ENCODE measurements at places on chromosomes 4 and X.

DNA sequence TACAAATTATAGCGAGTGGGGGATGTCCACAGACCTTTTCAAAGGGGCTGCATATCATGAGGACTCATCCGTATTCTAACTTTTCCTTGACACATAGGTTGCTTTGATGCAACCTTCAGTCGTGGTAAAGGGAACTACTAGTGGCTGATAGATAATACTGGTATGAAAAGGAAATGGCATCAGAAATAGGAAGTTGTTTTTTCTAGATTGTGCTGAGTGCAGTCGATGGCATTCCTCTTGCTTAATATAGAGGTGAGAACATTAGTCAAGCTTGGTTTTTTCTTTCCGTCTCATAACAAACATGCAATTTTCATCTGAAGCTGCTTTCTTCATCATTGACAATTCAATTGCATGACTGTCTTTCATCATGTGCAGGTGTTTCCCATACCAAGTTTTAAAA lies 16.6 kb downstream of the ENPEP start:
- DNase-seq, result no peak

- DNase-seq, result no peak
These were observed 387.1 kb downstream of the PPP3CA start for GRCh38 chr4:100960232-100960631.

DNA sequence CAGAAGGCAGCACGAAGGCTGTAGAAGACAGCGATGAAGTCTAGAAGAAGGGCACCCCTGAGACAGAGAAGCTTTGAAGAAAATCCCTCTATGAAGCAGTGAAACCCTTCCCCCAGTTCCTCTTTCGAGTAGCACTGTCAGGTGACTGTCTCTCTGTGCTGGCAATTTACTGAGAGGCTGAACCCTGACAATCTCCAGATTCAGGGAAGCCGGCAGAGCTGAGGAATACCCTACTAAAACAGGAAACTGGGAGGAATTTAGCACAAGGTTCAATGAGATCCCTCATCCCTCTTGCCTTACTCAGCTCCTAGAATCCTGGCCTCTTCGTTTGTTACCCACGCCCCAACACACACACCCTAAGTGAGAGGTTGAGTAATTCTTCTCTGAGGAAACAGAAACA lies 239.7 kb upstream of the NOCT start:
- DNase-seq, result no peak

DNA sequence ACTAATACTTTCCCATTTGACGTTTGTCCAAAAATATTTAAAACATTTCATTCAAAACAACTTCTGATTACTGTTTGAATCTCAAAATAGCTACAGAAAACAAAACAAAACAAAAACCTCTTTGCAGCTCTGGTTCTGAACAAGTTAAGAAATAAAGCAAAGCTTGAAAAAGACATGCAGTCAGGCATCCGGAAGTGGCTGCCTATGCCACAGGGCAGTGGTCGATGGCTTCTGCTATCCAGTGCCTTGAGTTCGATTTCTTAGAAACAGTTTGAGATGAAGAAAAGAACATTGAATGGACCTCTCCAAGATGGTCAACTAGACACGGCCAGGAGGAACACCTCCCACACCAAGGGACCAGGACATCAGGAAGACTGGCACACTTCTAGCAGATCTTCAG lies 125.3 kb downstream of the SCFD2 start:
- no peak for DNase-seq

GRCh38 chr4:26050212-26050643 lies 136.2 kb downstream of the SMIM20 start:
- no peak for DNase-seq

DNA sequence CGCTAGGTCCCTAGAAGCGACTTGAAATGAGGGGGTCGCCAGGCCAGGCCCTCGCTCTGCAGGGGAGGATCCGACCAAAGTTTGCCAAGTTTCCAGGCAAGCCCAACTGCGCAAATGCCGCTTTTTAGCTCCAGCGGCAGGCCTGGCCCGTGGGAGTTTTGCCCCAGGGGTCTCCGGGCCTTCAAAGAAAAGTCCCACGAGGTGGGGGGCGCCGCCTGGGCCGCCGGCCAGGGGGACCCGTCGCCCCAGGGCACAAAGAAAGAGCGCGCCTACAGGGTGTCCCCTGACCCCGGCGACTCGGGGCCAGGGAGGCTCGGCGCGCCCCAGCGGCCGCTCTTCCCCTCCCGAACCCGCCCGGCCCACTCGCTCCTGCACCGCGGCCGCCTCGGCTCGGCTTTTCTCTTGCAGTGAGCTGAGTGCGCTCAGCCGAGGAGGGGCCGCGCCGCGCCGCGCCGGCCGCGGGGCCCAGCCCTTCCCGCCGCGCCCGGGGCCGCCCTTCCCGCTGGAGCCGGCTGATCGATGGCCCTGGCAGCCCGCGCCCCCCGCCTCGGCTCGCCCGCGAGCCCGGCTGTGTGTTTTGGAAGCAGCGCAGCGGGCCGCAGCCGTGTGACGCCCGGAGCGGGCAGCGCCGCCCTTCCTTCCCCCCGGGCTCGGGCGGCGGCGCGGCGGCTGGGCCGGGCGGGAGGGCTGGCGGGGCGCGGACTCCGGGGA lies 754 bp upstream of the KLF3 start:
- DNase-seq, result peak; percentile 37

- DNase-seq, result no peak
These were observed 120.5 kb downstream of the MAGEC2 start for GRCh38 chrX:142084611-142085010.

GRCh38 chr4:25165916-25166315 lies 5.7 kb upstream of the SEPSECS start:
- no peak for DNase-seq

DNA sequence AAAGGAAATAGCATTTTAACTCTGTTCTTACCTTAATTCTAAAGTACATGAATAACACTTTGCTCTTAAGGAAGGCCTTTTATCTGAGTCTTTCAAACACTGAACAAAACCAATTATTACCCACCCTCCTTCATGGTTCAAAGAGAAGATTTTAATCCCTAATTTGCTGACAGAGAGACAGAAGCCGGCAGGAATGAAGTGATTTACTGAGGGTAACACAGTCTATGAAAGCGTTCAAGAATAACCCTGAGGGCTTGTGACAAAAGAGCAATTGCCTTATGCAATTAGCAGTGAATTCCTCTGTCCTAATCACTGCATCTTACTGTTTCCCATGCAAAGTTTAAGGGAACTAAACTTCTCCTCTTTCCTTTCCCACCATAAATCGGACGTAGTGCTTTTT lies 144.1 kb downstream of the PACRGL start:
- no peak for DNase-seq

DNA sequence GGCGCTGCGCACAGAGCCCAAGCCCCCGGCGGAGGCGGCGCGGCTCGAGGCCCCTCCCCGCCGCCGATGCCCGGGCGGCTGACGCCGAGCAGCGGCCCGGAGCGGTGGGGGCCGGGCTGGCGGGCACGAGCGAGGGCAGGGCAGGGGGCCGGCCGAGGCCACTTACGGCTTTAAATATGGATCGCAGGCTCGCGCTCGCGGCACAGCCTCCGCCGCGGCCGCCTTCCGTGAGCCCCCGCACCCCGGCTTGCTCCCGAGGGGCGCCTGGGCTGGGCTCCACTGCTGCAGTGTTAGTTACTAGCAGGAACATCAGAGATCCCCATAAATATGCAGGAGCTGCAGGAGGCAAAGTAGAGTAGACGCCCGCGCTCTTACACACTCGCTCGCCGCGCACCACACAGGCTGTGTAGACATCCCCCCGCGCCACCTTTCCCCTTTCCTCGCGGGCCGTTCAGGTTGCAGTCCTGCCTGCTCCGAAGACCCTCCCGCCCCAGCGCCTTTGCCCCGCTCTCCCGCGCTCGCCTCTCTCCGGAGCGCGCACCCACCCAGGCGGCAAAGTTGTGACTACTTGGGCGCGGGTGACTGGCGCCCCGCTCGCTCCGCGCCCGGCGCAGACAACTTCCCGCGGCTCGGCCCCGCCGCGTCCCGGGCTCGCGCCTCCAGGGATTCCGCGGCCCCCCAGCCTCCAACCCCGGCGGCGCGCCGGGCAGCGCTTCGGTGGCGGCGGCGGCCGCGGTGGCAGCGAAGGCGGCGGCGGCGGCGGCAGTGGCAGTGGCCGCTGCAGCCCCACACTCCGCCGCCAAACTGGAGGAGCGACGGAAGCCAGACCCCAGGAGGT lies 152.0 kb upstream of the SLC4A4 start:
- no peak for DNase-seq

DNA sequence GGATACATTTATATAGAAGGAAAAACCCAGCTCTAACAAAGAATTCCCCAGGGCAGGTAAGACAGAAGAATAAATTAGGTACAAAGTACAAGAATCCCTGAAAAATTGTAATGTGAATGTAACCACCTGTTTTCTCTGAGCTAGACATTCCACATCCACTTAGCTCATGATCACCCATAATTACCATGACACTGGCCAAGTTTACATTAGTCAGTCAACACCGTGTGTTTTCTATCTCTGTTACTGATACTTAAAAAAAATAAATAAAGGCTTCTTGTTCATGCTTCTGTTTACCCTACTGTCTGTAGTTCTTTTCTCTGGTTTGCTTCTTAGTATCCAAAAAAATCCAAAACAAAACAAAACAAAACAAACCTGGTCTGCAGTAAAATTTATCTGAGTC lies 66.0 kb downstream of the CBLL2 start:
- DNase-seq, result no peak

GRCh38 chrX:31099536-31100090 lies 27.8 kb upstream of the FTHL17 start:
- DNase-seq, result no peak

GRCh38 chr4:4502694-4503311 lies 39.0 kb downstream of the STX18 start:
- no peak for DNase-seq

DNA sequence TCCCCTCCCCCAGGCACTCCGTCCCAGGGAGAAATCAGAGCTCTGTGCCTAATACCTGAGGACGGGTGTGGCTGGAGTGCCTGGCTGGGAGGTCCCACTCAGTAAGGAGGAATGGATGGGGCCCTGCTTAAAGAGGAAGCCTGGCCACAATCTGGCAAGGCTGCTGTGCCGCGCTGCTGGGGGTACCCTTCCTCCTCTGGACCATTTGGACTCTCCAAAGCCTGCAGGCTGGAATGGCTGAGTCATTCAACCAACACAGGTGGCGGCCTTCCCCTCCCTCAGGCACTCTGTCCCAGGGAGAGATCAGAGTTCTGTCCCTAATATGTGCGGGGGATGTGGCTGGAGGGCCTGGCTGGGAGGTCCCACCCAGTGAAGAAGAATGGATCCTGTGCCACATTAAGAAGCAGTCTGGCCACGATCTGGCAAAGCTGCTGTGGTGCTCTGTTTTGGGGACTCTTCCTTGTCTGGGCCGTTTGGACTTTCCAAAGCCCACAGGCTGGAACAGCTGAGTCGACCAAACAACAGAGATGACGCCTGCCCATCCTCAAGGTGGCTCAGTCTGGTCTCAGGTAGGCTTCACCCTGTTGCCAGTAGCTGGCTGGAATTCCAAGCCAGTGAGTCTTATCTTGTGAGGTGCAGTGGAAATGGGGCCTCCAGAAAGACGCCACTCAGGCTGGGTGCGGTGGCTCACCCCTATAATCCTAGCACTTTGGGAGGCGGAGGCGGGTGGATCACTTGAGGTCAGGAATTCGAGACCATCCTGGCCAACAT lies 127.3 kb upstream of the HUWE1 start:
- DNase-seq, result no peak

- DNase-seq, result no peak
These were observed 1350.0 kb downstream of the ADGRL3 start for GRCh38 chr4:62550121-62550520.

DNA sequence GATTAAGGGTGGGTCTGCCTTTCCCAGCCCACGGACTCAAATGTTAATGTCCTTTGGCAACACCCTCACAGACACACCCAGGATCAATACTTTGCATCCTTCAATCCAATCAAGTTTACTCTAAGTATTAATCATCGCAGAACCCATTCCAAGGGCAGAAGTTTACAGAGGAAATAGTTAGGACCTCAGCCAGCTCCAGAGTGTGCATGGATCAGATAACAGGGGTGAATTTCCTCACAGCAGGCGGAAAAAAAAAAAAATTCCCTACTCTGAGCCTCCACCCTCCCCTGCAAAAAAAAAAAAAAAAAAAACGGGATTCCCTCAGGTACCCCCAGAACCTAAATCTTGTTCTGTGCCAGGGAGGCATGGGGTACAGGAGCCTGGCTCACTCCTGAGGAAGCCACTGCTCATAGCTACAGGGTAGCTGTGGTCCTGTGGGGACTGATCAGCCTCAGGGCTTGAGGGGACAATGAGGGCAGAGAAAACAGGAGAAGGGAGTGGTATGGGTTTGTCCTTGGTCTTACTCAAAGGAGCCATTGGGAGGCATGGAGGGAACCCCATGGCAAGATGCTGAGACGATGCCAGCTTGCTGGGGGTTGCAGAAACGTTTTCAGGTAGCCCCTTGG lies 113.0 kb downstream of the DHRSX start:
- DNase-seq, result no peak

DNA sequence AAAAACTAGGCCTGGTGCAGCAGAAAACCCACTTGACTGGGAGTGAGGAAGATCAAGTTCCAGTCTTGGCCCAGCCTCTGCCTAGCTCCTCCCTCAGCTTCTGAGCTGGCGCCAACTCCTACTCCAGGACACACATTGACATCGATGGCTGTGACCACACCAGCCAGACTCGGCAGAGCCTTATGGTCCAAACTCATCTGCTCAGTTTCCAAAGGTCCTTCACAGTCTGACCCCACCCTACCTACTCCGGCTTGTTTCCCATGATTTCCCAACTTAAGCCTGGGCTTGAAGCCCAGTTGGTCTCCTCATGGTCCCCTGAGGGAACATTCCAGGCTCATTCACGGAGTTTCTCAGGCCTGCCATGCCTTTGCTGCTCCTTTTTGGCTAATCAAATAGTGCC lies 10.1 kb downstream of the ELF4 start:
- no peak for DNase-seq

- no peak for DNase-seq
These were observed 223.1 kb downstream of the KDR start for GRCh38 chr4:54902271-54902670.

- no peak for DNase-seq
These were observed 2.7 kb downstream of the BCOR start for GRCh38 chrX:40094900-40095582.

DNA sequence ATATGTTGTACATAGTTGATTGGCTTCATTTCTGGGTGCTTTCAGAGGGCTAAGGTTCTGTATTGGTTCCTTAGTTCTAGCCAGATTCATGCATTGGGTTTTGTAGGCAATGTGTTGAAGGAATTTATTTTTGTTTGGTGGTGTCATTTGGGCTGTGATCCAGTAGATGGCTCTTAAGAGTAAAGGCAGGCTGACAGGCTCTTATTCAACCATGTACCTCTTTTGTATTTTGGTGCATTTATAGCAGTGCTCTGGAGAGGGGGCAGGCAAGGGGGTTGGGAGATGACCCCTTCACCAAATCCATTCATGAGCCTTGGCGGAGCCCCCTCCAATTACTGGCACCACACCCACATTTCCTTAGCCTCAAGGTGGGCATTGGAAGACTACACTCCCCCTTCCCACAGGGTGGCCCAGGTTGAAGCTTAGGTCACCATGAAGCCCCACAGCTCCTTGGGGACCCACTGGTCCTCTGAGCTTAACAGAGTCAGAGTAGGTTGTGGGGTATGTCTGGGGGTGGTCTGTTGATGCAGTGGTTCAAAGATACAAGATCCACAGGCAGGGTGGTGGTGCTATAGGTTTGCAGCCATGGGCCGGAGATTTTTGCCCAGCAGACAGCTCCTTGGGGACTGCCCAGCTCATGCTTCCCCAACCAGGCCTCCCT lies 143.0 kb upstream of the GNPDA2 start:
- no peak for DNase-seq

- no peak for DNase-seq
These were observed 36.9 kb downstream of the EVC start for GRCh38 chr4:5747738-5748375.

All from NCI-H187 treated with DMSO at 0.1 percent for 48 hours (cell line).